IPS-NIHi11 (cell line): ENCODE measurements at places on chromosomes 5 and 9.

- no peak for DNase-seq
Measured at GRCh38 chr9:89631384-89631783, 26.6 kb downstream of the GADD45G start.

GRCh38 chr5:160280384-160281095 lies 31.8 kb downstream of the CCNJL start:
- DNase-seq = no peak

- DNase-seq = peak; percentile 82
Measured at GRCh38 chr9:21965401-21965951, 28.7 kb downstream of the CDKN2A start.

GRCh38 chr9:124248066-124248465 lies 9.7 kb upstream of the NEK6 start:
- DNase-seq = no peak

- no peak for DNase-seq
Measured at GRCh38 chr5:72410688-72411295, 90.6 kb downstream of the PTCD2 start.

GRCh38 chr9:81621785-81622259 lies 67.5 kb downstream of the TLE1 start:
- peak; percentile 24 for DNase-seq

DNA sequence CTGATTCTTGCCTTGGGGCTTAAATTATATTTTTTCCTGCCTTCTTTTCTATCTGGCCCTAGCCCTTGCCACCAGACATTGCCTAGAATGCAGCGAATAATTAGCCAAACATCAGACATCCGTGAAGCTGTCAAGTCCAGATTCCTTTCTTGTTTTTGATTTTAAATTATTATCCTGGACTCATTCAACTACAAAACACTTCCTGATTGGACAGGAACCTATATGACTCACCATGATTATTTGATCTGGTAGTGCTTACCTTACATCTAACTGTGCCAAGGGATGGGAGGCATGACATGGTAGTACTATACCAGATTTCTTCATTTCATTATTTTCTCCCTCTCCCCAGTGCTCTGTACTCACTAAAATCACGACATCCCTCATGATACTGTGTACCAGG lies 829.6 kb downstream of the TLR4 start:
- DNase-seq = no peak

DNA sequence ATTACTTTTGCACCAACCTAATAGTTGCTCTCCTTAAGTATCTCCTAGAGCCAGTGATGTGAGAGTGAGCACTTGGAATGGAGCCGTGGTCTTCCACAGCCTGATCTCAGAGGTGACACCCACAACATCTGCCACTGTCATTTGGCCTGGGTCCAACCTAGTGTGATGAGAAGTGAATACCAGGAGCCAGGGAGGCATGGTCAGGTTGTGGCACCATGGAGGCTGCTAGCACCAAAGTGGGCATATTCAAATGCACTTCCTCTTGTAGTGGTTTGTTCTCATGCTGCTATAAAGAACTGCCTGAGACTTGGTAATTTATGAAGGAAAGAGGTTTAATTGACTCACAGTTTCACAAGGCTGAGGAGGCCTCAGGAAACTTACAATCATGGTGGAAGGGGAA lies 22.6 kb upstream of the CEP72 start:
- DNase-seq = no peak

DNA sequence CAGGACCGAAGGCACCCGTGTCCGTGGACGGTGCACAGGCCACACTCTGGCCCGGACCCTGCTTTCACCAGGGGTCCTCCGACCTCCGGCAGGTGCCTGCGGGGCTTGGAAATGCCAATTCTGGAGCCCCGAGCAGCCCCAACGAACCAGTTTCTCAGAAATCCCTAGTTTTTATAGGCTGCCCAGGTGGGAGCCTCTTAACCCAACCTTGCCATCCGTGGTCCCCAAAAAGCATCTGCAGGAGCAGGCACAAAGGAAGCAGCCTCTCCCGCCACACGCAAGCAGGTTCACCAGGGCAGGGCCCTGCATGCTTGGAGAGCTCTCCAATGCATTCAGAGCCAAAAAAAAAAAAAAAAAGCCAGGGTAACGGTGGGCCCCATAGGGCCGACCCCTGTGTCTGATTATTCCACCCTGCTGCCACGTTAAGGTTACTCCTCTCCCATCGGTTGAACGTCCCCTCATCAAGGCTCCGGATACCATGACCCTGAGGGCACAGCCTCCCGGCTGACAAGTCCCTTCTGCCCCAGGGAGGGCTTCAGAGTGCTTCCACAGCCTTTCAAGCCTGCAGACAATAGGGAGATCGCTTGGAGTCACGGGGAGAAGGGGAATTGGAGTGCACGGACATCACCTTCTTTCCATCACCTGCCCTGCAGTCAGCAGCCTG lies 796 bp upstream of the TPRN start:
- no peak for DNase-seq

- DNase-seq = no peak
Measured at GRCh38 chr5:123176224-123176937, 87.3 kb downstream of the PRDM6 start.

DNA sequence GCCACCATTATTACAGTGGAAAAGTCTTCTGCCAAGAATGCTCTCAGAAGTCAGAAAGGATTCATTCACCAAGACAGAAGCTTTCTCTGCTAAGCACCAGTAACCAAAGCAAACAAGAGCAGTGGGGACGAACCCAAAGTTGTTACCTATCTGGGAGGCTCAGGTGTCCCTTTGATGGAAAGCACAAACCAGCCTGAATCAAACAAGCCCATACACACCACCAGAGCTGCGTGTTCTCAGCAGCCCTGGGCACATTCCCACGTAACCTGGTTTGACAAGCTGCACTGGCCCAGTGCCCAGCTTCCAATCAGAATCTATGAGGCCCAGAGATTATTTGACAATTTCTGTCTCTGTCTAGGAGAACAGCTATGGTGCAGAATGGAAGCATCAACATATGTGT lies 252.6 kb downstream of the ACTL7B start:
- DNase-seq = no peak

GRCh38 chr5:108941746-108942145 lies 194.0 kb downstream of the FER start:
- no peak for DNase-seq

DNA sequence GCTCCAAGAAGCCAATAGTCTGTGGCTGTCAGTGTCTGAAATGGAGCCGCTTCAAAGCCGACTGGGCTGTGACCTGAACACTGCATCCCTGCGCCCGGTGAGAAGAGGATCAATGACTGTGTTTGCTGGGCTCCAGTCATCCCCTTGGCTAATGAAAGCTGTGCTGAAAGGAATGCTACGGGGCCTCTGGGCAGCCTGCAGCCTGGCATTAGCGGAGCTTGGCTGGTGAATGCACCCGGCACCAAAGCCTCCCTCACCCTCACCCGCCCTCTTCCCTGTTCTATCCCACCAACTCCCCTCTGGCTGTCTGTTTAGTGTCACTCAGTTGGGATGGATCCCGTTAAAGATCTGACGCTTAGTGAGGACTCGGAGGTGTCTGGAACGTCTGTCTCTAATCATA lies 355.3 kb downstream of the BNC2 start:
- peak; percentile 16 for DNase-seq

GRCh38 chr5:57824047-57824446 lies 341.4 kb upstream of the ACTBL2 start:
- DNase-seq = no peak
